ENCODE measurements at places on chromosomes 4 and X.

- DNase-seq, result peak; percentile 33
Measured at GRCh38 chrX:103628386-103629317, at the start of gene TCEAL1. TCEAL1 (plus strand) TSS chrX:103628975; CDS start chrX:103629917, 942 bp downstream.

- no peak for DNase-seq
Measured at GRCh38 chr4:5206016-5206790, 154.9 kb downstream of the STK32B start.

DNA sequence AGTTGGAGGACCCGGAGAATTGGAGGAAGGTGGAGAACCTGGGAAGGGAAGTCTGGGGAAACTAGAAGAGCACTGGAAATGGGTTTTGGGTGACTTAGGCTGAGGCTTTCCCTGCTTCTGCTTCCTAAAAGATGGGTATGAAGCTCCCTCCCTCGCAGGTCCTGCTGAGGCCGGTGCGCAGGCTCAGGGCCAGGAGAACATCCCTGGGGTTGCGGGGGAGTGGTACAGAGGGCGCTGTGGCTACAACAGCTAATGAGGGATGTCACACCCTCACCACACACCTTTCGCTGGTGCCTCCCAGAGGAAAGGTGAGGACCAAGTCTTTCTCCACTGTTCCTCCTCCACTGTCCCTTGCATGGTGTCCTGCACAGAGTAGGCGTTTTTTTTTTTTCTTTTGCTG lies 15.8 kb downstream of the APLN start:
- no peak for DNase-seq

DNA sequence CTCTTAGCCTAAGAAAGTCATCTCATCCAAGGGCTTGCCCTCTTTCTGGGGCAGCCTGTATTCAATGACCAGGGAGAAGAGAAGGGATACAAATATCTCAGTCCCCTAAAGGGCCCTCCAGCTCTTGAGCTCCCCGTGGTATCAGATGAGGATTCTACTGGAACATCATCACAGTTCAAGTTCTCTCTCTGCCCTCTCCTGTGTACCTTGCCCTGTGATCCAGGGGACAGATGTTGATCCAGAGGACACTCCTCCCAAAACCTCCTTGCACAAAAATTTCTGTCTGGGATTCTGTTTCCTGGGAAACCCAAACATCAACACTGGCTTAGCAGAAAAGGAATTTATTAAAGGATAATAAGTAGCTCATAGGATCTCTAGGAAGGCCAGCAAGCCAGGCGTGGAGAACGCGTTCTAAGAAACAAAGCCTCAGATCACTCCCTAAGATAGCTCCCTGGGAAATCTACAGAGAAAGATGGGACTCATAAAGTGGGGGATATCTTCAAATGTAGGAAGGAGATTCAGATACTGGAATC lies 296.3 kb upstream of the KLF3 start:
- no peak for DNase-seq

- DNase-seq, result peak; percentile 2
Measured at GRCh38 chrX:12007881-12008280, 130.4 kb upstream of the FRMPD4 start.

DNA sequence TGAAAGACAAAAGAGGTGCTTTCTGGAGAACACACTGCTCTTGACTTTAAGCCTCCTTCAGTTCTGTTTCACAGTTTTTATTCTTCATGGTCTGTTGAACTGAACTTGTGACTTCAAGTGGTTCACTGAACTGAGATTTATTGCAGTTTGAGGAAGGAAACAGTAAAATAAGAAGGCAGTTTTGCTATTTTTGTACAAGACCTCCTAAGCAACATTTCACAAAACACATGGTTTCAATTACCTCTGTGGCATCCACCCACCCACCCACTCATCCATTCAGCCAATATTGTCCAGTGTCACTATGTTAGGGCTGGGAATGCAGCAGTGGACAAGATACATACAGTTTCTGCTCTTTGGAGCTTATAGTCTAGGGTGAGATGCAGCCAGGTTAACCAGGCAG lies 131.3 kb downstream of the IL1RAPL2 start:
- no peak for DNase-seq

GRCh38 chr4:89251396-89251795 lies 56.2 kb downstream of the GPRIN3 start:
- no peak for DNase-seq

- DNase-seq, result no peak
Measured at GRCh38 chrX:84219551-84219950, 31.6 kb upstream of the RPS6KA6 start.

DNA sequence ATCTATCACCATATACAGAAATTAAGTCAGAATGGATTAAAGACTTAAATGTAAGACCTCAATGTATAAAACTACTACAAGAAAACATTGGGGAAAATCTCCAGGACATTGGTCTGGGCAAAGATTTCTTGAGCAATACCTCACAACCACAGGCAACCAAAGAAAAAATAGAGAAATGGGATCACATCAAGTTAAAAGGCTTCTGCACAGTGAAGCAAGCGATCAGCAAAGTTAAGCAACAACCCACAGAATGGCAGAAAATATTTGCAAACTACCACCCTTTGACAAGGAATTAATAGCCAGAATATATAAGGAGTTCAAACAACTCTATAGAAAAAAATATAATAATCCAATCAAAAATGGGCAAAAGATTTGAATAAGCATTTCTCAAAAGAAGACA lies 236.9 kb upstream of the EMCN start:
- no peak for DNase-seq

DNA sequence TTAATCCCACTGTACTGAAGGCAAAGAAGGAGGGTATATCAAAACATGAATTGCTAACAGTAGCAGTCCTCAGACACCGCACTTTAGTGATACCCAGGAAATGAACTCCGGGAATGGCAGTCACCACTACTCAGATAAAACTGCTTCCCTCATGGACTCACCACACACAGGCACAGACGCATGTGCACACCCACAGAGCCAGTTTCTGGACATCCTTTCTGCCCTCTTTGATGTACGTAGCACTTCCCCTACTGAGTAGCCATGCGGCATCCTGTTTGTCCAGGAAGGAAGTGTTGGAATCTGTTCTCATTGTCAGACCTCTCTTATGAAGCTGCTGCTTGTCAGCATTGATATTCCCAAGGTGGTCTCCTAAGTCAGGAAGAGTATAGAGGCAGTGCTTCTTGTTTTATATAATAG lies 95.7 kb downstream of the DCLK2 start:
- DNase-seq, result no peak

- DNase-seq, result peak; percentile 34
Measured at GRCh38 chr4:3786196-3786869, 20.1 kb downstream of the ADRA2C start.

- DNase-seq, result no peak
Measured at GRCh38 chrX:31268359-31268758, 196.5 kb upstream of the FTHL17 start.

DNA sequence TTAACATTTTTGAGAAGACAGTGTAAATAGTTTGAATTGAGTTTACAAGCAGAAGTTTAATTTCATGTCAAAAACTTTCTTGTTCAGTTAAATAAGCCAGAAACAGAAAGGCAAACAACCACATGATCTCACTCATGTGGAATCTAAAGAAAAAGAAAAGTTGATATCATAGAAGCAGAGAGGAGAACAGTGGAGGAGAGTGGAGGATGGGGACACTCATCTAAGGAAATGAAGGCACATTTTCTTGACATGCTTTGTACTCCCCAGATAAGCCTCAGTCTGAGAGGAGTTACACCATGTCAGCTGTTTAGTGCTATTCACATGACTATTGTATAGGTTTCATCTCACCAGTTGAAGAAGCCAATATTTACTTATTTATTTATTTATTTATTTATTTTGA lies 13.5 kb downstream of the SNCA start:
- DNase-seq, result no peak

DNA sequence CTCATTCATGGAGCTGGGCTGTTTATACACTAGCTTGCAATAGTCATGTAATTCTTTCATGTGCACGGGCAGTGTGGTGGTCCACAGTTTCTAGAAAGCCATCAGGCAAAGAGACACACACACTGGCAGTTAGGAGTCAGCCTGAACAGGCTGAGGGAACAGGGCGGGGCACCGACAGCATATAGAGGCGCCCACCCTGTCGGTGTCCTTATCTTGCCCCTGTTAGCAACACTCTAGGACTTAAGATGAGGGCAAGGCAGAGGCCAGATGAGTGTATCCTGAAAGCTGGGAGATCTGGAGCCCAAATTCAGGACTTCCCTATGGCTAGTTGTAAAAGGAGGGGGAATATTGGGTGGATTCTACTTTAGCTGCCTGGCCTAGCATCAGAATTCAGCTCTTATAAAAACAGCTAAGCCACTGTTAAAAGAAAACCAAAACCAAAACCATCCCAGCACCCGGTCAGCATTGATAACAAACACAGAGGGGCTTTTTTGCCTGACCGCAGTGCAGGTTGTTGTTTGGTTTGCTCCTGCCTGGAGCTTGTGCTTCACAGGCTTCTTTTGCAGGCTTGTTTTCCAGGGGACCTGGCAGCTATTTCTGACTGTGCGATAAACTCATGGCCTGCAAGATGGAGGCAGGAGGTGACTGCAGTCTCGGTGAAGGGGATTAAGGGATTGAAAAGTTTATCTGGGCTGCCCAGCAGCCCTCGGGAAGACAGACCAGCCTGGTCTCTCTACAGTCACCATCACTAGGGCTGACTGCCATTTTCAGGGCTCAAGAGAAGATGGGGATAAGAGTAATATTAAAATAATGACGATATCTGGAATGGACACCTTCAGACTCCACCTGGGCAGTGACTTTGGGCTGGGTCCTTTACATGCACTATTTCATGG lies 638.9 kb downstream of the MID1IP1 start:
- no peak for DNase-seq

- no peak for DNase-seq
Measured at GRCh38 chrX:54894159-54894558, 26.5 kb upstream of the TRO start.

DNA sequence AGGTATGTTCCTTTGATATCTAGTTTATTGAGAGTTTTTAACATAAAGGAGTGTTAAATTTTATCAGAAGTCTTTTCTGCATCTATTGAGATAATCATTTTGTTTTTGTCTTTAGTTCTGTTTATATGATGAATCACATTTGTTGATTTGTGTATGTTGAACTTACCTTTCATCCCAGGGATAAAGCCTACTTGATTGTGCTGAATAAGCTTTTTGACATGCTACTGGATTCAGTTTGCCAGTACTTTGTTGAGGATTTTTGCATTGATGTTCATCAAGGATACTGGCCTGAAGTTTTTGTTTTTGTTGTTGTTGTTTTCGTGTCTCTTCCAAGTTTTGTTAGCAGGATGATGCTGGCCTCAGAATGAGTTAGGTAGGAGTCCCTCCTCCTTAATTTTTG lies 10.8 kb upstream of the AFM start:
- DNase-seq, result no peak

DNA sequence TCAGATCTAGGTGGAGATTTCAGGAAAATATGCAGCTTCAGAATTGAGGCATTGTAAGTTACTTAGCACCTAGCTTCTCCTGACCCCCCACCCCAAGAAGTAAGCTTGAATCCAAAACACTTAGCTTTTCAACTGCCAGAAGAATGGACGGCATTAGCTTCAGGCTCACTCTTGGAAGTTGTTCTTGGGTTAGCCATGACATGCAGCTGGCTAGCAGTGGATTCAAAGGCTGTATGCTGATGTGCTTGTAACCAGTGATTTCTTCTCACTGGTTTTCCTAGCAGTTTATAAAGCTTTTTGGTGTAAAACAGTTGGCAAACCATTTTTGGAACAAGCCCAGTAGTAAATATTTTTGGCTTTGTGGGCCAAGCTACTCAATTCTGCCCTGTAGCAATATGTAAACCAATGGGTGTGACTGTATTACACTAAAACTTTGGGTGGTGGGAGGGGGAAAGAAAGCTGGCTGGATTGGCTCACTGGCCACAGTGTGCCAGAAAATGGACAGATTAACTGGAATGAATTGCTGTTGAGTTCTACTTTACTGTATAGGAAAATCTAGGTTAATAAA lies 85.6 kb downstream of the SHROOM2 start:
- no peak for DNase-seq

- DNase-seq, result no peak
Measured at GRCh38 chr4:130896920-130897319, 1801.0 kb downstream of the C4orf33 start.

GRCh38 chrX:100931218-100931924 lies 2.7 kb upstream of the XKRX start:
- no peak for DNase-seq

DNA sequence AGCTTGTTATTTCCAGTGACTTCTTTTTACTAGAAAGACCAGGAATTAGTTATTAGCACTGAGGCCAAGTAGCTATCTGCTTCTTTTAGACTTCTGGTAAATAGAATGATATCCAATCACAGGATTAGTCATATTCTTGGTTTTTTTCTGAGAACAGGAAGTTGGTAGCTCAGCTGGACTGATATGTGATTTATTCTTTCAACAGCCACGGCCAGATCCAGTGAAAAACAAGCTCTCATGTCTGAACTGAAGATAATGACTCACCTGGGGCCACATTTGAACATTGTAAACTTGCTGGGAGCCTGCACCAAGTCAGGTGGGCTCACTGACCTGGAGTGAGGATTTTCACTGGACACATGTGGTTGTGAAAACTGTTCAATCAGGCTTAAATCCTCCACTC lies 48.6 kb downstream of the PDGFRA start:
- DNase-seq, result no peak

GRCh38 chrX:118763489-118763888 lies 36.1 kb downstream of the IL13RA1 start:
- DNase-seq, result no peak

DNA sequence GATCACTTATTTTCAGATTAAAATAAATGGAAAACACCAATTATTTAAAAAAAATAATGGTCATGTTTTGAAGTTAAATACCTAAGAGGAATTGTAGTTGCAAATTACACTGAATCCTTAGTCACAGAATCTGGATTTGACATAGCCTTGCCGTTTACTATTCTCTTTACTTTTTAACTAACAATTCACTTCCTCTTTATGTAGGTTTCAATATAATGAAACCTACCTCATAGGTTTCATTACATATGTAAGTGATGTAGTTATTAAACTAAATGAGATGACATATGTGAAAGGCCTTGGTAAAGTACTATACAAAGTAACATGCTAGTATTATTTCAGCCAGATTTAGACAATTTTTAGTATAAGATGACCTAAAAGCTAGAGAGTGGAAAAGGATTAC lies 6.5 kb downstream of the SPP1 start:
- no peak for DNase-seq

- no peak for DNase-seq
Measured at GRCh38 chrX:73863852-73864251, 300.9 kb downstream of the CHIC1 start.

DNA sequence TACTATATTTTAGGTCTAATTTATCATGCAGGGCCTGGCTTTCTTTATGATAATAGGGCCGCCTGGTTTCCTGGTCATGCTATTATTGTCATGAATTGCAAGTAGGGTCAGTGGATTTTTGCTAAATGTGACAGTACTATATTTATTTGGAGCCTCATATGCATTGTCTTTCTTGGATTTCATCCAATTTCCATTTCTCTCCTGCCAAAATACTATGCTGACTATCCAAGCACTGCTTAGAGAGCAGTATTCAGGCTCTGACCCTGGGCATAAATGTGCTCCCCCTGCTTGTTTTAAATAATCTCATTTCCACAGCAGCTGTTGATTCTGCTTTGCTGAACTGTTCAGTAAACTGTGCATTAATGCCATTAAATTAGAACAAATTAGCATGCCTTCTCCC lies 269.3 kb downstream of the GPM6A start:
- DNase-seq, result no peak

GRCh38 chrX:152821145-152821765 lies 9.3 kb downstream of the CETN2 start:
- DNase-seq, result peak; percentile 33

- DNase-seq, result no peak
Measured at GRCh38 chrX:45601052-45601451, 400.4 kb upstream of the DIPK2B start.

- no peak for DNase-seq
Measured at GRCh38 chrX:15430584-15430983, 46.4 kb upstream of the VEGFD start.

- no peak for DNase-seq
Measured at GRCh38 chr4:70979445-70980008, 13.9 kb upstream of the DCK start.

All from LoVo (cell line).